ENCODE measurements at places on chromosomes 4 and X. TPM values are rescaled to one million over a fixed set of nuclear protein-coding genes. Genes with fewer than 3 reads are reported as not detected.

DNA sequence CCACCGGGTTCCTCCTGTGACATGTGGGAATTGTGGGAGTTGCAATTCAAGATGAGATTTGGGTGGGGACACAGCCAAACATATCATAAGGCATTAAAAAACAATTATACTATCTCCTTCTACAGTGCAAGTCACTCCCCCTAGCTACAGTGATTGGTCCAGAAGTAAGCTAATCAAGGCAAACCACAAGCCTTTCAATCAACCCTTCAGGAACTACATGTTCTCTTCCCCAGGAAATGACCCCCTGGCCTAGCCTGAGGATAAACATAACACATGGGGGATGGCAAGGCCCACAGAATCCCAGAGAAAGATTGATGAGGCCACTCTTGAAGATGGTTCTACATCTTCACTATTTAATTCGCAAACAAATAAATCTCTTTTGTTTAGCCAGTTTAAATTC lies 25.2 kb upstream of the FAM241A start:
- DNase-seq: no peak

DNA sequence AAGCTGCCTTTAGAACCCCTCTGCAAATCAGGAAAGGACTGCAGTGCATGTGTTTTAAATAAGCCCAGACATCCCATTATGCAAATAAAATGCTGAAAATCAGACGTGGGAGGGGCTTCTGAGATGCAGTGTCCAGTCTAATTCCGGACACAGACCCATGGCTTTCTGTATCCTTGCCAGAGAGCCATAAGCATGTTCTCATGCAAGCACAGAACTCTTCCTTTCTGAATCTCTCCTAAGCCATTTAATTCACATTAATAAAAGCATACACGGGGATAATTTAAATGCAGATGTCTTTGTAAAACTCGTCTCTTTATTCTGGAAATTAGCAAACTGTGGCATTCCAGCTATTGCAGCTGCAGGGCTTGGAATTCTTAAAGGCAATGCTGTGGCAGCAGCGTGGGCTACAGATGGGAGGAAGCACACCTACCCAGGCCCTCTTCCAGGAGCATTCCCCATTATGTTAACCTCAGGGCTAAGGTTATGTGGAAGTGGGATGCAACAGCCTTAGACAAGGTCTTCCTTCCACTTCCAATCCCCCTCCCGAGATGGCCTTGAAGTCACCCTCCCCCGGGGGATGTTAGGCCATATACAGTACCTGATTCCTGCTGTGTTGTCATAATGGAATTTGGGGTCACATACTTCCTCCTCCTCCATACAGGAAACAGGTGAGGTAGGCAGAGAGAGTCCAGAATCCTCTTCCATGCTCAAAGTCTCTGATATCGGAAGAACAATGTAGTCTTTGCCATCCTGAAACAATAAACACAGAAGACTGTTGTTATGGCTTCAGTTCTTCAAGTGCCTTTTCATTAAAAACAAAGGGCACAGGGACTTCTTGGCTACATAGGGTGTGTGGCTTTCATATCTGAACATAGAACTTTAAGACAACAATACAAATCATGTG lies 38.1 kb downstream of the KDR start:
- DNase-seq: no peak

DNA sequence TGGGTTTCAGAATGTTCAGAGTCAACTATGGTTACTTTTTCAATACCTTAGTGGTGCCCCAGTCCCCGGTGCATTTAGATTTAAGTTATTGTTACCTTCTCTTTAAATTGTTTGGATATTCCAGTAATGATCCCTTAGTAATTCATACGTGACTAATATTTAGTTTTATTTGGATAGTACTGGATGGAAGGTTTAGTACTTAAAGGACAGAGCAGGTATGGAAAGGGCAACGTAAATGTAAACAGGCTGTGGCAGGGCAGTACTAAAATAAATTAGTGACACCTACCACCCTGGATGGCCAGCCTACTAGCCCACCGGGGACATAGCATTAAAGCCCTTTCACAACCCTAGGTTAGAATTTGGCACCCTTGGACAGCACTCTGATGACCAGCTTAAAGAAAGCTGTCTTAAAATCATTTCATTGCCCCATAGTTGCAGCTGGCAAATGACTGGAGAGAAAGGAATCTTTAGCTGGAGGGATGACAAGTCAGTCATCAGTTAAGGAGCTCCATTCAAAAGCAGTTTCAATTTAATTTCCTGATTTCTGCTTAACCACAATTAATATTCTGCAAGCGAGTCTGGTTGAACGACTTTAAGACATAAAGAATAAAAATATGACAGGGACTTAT lies 16.4 kb downstream of the PLP1 start:
- no peak for DNase-seq

- no peak for DNase-seq
These were observed 66.0 kb downstream of the CHRNA9 start for GRCh38 chr4:40401096-40401495.

Gene NEK1
- 18.8 TPM for total RNA-seq

DNA sequence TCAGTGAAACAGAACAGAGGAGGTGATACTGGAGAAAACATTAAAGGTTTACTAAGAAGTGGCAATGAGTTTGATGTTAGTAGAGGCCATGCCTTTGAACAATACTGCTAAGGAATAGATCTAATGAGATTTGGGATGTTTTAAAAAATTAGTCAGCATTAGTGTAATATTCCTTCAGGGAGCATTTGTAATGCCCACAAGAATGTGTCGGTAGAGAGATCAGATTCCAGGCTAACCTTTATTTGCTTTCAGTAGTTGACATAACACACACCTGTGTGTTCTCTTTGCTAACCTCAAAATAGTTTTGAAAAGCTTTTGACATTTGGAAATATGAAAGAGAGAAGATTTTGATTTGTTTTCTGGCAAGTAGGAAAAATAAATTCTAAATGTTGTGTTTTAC lies 328.8 kb downstream of the BMPR1B start:
- no peak for DNase-seq

Gene TLR7
- 0.06 TPM for total RNA-seq

DNA sequence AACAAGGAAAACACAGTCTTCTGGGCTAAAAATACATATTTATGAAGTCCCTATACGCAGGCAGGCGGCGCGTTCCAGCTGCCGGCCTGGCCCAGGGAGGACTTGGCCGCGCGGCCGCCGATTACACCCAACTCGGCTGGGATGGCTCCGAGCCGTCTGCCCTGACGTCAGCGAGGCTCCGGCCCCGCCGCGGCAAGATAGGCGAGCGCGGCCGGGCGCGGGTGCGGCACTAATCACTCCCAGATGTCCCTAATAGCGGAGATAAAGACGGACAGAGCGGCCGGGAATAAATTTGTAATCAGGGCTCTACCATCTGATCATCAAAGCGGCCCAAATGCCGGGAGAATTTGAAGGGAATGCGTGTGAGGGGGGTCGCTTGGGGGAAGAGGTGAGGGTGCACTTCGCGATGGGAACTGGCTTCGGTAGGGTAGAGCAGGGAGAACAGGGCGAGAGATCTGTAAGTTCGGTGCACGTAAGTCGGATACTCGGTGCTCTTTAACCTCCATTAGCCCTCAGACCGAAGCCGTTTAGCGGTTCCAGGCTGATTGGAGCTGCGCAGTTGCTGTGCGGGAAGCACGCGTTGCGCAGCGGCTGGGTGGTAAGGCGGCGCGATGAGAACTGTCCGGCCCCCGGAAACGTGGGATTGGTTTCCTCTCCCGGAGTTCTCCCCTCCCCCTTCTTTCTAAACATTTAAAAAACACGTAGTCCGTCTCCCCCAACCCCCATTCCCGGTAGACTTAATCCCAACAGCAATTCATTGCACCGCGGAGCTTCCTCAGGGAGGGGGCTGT lies 7.7 kb downstream of the HAND2 start:
- DNase-seq: no peak

- DNase-seq: no peak
These were observed 95.5 kb downstream of the SMIM20 start for GRCh38 chr4:26009502-26009901.

Gene RRH
- total RNA-seq: 0.30 TPM

Measured in CD4-positive, alpha-beta memory T cell (primary cell).